ENCODE measurements at places on chromosomes 7 and 10.

DNA sequence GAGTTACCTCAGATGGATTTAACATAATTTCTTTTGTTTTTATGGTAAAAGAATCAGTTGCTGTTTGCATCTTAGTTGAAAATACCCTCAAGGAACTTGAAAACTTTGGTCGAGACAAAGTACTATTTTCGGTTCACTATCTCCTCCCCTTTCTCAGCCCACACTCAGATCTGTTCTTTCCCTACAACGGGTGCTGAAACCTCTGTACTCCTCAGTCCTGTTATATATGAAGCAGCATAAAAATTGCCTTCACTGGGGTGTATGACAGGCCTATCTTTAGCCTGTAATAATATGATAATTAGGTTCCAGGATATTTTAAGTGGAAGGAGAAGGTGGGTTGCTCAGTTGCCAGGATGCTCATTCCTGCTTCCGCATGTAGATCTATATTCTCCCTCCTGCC lies 105.2 kb upstream of the NOBOX start:
- DNase-seq, result no peak

- no peak for DNase-seq
Measured at GRCh38 chr7:41045556-41046123, 657.2 kb downstream of the INHBA start.

DNA sequence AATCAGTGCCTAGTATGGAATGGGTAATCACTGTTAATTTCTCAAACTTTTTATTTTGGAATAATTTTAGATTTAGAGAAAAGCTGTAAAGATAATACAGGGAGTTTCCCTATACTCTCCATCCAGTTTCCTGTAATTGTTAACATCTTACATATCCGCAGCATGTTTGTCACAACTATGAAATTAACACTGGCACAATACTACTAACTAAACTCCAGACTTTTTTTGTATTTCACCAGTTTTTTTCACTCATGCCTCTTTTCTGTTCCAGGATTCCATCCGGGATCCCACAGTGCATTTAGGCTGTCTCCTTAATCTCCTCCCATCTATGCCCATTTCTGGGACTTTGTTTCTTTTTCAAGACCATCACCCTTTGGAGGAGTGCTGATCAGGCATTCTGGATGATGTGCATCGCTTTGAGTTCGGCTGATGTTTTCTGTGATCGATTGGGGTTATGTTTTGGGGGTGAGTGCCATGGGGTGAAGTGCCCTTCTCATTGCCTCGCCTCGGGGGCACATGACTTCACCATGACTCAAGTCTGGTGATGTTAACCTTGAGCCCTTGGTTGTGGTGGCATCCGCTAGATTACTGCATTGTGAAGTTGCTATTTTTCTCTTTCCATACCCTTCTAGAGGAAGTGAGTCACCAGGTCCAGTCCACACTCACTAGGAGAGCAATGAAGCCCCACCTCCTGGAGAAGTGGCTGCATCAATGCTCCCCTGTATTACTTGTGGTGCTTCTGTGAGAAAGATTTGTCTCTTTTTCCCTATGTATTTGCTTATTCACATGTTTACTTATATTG lies 43.9 kb upstream of the GRB10 start:
- DNase-seq, result no peak

DNA sequence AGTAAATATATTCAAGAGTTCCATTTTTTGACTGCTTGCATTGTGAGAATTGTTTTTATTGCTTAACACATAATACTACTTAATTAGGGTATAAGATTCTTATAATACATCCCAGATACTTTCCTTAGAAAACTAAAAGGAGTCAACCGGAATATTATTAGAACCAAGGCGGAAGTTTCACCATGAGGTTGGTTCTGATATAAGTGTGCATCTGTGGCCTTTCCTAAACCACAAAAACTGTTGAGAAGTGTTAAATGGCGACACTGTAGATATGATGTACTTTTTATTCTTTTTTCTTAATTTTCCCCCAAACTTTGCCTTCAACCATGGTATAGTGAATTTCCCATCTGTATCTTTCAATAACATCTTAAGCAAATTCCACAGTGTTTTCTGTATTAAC lies 32.3 kb upstream of the INHBA start:
- no peak for DNase-seq

DNA sequence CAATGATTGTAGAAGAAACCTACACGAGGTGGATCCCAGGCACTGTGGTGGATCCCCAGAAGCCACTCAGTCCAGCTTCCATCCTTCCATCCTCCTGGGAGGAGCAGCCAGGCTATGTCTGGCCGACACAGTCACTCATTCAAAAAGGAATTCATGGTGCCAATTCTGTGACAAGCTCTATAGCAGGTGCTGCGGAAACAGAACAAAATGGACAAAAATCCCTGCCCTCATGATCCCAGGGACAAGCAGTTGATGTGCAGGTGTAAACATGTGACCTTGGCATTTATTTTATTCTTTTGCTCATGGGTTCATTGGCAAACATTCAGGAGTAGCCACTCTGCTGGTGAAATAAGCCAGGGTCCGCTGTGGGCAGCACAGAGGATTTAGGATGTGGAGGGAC lies 49.2 kb upstream of the FGFR2 start:
- no peak for DNase-seq

GRCh38 chr10:32851301-32851700 lies 106.7 kb downstream of the ITGB1 start:
- DNase-seq, result no peak

DNA sequence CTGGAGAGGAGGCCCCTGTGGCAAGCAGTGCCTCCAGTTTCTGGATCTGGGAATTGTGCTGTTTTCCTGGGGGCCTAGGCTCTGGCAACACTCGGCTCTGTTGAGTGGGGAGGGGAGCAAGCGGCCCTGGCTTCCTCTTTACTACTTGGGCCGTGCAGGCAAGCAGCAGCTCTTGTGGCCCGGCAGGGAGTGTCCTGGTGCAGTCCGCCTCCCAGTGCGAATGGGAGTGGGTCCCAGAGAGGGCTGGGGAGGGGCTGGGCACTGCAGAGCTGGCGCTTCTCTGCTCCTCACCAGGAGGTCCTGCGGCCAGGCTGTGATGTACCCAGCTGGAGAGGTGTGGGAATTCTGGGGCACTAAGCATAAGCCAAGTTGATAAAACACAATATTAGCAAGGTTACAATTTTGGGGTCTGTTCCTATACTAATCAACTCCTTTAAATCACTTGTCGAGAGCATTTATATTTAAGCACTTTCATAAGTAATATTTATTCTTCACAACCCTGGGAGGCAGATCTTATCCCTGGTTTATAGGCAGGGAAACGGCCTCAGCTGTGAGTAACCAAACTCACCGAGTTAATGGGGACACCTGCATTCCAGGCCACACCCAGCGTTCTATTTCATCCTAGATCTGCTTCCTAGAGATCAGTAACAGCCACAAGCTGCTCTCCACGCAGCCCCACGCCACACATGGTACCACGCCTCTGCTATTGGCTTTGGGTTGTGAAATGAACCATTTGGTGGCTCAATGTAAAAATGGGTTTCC lies 183.4 kb upstream of the PLXNA4 start:
- DNase-seq, result no peak

DNA sequence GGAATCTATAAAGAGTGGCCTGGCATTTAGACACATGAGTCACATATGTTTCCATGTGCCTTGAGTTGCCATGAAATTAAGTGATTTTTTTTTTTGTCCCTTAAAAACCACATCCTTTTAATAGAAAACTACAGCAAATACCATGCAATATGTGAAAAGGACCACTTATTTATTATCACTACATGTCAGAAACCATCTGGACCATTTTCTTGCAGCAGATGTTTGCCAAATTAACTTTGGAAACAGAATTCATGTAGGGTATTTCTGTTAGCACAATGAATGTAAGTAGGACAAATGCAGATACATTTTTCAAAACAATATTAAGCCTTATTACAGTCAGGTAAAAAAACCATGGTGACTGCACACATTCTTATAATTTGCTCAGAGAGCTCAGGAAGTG lies 230.6 kb downstream of the REEP3 start:
- no peak for DNase-seq

DNA sequence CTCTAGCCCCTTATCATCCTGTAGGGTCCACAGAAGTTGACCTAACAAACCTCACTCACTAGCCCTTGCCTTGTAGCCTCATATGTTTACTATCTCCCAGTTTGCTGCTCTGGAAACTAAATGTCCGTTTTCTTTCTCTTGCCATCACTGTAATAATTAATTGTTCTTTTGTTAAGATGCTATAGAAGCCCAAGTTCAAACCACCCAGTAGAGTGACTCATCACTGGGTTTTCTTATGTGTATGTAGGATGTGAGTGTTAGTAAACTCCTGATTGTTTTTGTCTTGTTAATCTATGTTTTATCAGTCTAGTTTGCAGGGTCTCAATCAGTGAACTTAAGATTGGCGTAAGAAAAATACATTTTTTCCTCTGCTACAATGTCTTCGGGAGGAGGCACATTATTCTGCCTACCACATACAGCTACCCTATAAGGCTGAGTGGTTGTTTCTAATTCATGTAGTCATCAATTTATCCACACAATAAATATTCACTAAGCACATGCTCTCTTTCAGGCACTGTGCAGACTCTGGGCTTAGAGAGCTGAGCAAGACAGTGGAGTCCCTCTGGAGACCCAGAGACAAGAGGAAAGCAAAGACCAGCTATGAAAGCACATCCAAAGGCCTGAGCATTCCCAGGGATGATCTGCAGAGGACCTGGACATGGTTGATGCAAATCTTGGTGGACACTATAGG lies 474.1 kb upstream of the AKR1E2 start:
- DNase-seq, result no peak

DNA sequence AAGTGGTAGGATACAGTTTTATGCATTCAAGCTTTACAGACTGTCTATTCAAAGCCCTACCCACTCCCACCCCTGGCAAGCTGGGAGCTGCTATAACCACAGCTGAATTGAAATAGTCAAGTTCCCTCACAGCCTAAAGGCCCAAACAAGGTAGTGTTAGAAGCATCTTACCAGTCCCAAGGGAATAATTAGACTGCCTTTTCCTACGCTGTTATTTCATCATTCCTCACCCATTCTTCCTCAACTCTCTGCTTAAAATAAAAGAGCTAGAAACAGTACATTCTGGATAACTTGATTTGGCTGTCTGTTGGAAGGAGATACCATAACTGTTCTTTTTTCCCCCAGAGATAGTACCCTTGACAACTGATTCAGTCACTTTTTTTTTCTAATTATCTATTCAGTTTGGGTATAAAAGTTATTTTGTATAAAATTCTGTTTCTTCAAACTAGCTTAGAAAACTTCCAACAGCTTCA lies 54.0 kb downstream of the RAPGEF5 start:
- no peak for DNase-seq

DNA sequence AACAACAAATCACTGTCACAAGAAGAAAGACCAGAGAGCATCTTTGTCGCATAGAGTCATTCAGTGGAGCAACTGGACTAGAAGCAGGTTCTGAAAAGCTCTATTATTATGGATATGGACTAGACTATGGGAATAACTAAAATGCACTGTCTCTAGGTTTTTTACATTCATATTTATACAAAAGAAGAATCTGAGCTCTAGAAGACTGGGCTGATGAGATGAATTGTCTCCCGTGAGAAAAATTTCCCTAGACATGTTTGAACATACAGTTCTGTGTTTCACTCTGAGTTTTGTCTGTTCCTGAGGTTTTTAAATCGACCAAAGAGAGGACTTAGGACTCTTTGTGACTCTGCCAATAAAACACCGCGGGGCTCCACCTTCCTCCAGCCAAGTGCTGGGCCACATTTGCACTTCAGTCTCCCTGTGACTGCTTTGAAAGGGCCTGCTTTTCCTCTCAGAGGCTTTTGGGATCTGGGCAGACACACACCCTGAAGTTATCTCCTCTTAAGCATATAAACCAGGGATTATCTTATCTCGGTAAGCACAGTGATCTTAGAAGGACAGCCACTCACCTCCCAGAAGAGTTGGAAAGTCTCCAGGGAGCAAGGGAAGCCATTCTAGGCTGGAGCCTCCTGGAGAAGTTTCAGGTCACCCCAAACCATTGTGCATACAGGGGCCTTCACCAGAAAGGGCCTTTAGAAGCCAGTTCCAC lies 101.0 kb upstream of the JCAD start:
- peak; percentile 40 for DNase-seq

DNA sequence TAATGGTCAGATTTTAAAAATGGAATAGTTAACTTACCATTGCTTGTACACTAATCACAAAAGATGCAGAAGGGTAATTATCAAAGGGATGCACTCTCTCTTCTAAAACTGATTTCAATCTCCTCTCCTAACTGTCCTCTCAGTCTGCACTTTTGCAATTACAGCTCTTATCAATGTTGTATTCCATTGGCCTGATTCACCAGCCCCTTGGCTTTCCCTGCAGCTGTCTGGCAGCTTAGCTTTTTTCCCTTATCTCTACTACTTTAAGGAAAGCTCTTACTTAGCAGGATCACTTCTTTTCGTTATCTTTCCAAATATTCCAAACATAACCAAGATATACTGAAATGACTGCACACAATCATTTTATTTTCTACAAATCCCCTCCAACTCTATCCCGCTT lies 448.8 kb downstream of the GRM8 start:
- no peak for DNase-seq

GRCh38 chr10:42932735-42933447 lies 144.0 kb upstream of the RET start:
- DNase-seq, result peak; percentile 87

DNA sequence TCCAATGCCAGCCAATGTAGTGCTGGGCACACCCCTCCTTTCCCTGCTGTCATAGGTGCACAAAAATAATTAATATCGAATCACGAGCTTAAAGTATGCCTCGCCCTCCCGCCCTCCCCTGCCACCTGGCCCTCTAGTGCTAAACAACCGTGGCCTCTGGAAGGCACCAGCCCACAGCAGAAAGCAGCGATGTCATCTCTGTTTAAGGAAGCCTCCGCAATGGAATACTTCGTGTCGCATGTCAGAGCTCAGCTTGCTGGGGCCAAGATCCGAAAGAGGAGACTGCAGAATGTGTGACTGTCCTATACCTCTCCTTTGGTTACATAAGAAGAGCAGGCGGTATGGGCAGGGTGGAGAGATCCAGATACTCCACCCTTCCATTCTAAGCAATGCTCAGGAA lies 71.5 kb downstream of the RHOBTB1 start:
- DNase-seq, result no peak

DNA sequence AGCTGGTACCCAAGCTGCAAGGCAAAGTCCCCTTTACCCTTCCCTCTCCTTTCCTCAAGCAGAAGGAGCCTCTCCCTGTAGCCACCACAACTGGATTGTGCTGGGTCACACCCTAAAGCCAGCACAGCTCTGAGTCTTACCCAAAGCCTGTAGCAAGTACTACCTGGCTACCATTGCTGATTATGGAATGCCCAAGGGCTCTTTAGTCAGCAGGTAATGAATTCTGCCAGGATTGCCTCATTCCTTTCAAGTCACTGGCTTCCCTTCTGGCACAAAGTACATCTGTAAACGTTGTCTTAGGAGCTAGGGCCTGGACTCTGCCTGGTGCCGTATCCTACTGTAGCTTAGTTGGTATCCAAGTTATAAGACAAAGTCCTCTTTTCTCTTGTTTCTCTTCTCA lies 52.0 kb downstream of the FAS start:
- no peak for DNase-seq

GRCh38 chr10:47259466-47259865 lies 40.5 kb upstream of the GDF10 start:
- no peak for DNase-seq
